Neural crest cell (in vitro differentiated cells): ENCODE measurements at places on chromosomes 5 and 9. TPM values are rescaled to one million over a fixed set of nuclear protein-coding genes. Genes with fewer than 3 reads are reported as not detected.

DNA sequence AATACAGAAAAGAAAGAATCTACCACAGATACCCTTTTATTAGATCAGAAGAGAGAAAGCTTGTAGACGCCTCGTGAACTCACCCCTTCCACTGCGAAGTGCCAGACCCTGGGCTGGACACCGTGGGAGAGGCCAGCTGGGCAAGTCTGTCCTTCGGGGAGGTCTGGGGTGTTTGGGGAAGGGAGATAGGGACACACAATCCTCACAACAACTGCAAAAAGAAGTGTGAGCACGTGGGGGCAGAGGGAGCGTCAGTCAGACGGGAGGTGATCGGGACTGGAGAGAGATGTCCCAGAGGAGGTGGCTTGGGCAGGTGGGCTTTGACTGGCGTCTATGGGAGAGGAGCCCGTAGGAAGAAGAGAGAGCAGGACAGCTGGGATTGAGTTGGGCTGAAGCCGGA is 27.3 kb upstream of the GRHPR start:
- no peak for DNase-seq

GRCh38 chr5:132808866-132809265 is 4.2 kb upstream of the SOWAHA start:
- no peak for DNase-seq

- no peak for DNase-seq
Observed at GRCh38 chr9:94875300-94876020, 149.0 kb downstream of the AOPEP start.

DNA sequence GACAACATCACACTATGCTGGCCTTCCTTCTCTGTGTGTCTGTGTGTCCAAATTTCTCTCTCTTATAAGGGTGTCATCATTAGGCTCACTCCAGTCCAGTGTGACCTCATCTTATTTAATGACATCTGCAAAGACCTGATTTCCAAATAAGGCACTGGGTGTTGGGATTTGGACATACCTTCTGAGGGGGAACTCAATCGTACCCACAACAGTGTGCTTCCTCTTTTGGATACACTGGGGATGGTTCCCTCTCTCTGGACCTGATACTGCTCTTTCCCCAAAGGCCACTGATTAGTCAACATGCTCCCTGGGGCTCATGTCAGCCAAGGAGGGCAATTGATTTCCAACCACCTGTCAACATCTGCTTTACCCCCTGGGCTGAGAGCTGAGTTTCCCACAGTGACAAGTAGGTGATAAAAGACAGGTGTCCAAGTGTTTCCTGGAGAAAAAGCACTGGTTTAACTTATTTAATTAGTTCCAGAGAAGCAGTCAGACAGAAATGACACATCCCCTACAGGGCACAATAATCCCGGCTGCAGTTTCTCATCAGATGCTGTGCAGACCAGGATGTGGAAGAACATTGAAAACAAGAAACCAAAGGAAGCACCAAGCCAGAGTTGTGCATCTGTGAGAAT is 17.8 kb upstream of the CEP72 start:
- DNase-seq, result no peak

MYMK gene
- not detected in 2 replicates for total RNA-seq

GRCh38 chr5:150278916-150279315 is 10.7 kb downstream of the CAMK2A start:
- no peak for DNase-seq

PCDHGA4 gene
- total RNA-seq, result 0.56 and 0.93 TPM in 2 replicates

- DNase-seq, result no peak
Observed at GRCh38 chr9:25513509-25514033, 164.7 kb downstream of the TUSC1 start.

CCL27 gene
- total RNA-seq, result 0.86 TPM in 1 of 2 replicates, not detected in the other

GRCh38 chr9:137028263-137029057 is 423 bp upstream of the ABCA2 start:
- DNase-seq, result peak; percentile 57

DNA sequence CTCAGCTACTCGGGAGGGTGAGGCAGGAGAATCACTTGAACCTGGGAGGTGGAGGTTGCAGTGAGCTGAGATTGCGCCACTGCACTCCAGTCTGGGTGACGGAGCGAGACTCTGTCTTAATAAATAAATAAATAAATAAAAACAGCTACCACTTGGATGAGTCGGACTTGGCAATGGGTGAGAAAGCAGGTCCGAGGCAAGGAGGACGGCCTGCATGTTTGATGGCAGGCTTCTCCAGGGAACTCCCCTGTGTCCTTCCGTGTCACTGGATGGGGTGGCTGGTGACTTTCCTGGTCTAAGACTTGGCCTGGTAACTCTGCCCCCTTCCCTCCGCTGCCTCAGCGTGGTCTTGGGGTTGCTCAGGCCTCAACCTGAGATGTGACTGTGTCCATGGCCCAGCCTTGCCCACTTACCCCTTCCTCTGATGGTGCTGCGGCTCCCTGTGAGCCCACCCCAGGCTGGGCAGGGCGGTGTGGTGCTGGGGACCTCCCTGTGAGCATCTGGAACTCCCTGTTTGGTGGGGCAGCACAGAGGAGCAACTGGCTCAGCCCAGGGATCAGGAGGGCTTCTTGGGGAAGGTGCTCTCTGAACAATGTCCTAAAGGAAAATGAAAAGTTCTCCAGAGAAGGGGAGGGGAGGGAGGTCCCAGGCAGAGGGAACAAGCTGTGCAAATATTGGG is 62.5 kb upstream of the PSD2 start:
- DNase-seq, result no peak

ANKRD31 gene
- 0.39 and 0.51 TPM in 2 replicates for total RNA-seq

- no peak for DNase-seq
Observed at GRCh38 chr9:85077944-85078343, 408.4 kb downstream of the NTRK2 start.
